ENCODE measurements at places on chromosomes 13 and 19.
A peak's percentile ranks its signal among the peaks of the same experiment; 100 is the strongest.

- no peak for DNase-seq
Observed at GRCh38 chr13:22227895-22228294, 557.0 kb downstream of the FGF9 start.

DNA sequence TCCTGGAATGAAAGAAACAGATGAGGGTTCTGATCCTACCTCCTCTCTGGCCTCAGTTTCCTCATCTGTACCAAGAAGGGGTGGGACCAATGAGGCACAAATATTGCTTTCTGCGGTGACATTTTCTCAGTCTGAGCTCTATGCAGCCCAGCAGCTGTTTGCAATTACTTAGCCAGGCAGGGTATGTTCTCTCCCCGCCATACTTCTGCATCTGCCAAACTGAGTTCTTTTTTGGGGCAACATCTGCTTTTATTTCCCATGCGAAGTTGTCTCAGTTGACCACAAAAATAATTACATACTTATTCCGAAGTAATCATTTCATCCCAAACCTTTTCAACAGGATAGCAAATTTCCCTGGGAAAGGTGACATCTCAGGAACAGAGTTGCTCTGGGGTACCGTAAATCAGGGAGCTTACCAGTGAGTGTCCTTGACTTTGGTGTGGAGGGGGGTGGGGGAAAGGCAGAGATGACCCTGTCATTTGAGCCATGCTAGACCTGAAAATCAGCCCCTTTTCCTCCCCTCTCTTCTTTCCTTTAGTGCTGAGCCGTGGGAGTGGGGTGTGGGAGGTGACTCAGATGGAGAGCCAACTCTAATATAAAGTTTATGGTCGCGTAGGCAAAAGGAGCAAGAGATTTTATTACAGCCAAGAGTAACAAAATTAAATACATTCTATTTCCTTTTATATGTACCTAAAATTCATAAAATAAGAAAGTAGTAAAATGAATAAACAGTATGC, 165.7 kb upstream of the KL start:
- peak; percentile 42 for DNase-seq

DNA sequence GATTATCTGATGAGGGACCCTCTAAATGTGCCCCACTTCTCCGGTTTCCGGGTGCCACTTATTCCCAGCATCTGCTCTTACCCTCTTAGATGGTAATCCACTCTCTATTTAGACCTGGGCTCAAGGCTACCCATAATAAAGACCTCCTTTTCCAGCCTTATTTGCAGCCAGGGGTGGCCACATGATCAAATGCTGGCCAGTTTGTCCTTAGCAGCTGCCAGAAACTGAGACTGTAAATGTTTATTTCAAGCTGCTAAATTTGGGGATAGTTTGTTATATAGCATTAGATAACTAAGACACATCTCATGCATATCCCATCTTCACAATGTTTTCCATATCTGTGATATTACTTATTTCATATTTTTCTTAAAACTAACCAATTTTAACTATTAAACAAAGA, 10.1 kb downstream of the THAP8 start:
- DNase-seq = no peak

- no peak for DNase-seq
Observed at GRCh38 chr19:34504273-34504808, 22.8 kb downstream of the WTIP start.

DNA sequence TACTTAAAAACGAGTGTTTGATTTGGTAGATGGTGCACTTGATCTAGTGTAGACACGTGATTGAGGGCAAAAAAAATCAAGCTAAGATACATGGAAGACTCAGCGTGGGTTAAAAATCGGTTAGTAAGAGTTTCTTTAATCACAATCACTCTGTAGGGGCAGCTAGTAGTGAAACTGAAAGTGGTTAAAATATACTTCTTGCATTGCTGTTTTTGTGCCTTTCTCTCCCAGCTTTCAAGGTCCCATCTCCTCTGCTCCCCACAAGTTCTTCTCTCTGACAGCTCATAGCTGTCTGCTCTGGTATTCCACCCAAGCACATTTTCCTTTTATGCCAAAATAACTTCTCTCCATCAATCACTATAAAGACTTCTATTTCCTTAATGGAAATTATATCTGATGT, 1089.7 kb downstream of the EFNB2 start:
- DNase-seq = no peak

GRCh38 chr19:33268162-33268991, 34.0 kb downstream of the CEBPA start:
- no peak for DNase-seq

GRCh38 chr13:108034909-108035410, 180.4 kb downstream of the LIG4 start:
- no peak for DNase-seq

- DNase-seq = no peak
Observed at GRCh38 chr13:48178126-48178525, 54.9 kb upstream of the ITM2B start.

DNA sequence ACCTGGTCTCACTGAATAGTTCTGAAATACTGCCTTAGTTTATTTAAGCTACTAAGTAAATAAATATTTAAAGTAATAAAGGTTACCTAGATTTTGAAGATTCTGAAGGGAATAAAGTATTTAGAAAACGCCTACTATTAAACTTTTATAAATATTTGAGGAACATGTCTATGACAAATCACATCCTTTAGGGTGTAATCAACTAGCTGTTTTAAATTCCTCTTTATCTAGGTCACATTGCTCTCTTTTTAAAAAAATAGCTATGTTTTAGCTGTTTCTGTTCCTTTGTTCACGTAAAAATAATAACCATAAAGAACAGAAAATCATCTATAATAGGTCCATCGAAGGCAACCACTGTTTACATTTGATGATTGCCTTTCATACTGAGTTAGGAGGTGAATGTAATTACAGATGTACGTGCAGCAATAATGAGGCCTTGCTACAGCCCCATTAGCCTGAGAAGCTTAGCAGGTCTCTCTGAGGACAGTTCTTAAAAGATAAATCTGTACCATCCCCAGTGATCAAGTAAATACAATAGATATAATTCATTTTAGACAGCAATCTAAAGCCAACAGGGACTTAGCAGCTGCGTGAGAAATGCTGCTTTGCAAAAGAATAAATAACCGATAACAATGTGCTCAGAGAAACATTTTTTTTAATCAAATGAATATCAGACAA, 449.5 kb downstream of the LIG4 start:
- DNase-seq = peak; percentile 58

DNA sequence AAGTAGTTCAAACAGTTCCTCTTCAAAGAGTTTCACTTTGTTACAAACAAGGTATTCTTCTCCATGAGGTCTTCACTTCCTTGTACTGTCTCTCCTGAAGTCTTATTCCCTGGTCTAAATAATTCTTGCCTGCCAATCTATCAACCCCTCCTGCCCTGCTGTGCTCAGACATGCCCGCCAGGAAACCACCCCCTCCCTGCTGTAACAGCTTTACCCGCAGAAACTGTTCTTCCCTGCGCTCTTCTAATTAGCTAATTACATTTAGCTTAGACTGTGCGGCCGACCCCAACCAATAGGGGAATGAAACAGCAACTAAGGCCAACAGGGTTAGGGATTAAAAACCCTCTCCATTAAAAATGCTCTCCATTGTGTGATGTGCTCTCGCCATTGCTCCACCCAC, 46.7 kb downstream of the ZNF846 start:
- peak; percentile 72 for DNase-seq

- DNase-seq = no peak
Observed at GRCh38 chr13:45930177-45930576, 78.6 kb upstream of the SIAH3 start.

GRCh38 chr13:107035778-107036177, 467.8 kb upstream of the ARGLU1 start:
- no peak for DNase-seq

DNA sequence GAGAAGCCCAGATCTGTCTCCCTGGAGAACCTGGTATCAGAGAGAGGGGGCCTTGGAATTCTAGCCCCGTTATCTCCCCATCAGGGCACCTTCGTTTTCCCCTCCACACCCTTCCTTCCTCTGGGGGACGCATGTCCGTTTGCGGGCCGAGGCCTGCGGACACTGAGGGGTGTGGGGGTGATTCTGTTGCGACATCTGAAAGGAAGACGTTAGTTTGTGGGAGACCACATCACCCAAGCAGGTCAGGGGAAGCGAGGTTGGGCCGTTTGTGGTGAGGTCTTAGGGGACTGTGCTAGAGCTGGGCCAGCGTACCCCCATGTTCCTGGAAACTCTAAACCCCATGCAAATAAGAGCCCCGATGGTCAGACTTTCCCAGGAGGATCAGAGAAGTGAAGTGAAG, 3.7 kb upstream of the HSH2D start:
- no peak for DNase-seq

GRCh38 chr19:24099829-24100228, 12.8 kb downstream of the ZNF254 start:
- no peak for DNase-seq

GRCh38 chr13:99150575-99151361, 49.9 kb upstream of the UBAC2 start:
- DNase-seq = peak; percentile 23

GRCh38 chr19:40278361-40279035, 6.6 kb downstream of the AKT2 start:
- no peak for DNase-seq

DNA sequence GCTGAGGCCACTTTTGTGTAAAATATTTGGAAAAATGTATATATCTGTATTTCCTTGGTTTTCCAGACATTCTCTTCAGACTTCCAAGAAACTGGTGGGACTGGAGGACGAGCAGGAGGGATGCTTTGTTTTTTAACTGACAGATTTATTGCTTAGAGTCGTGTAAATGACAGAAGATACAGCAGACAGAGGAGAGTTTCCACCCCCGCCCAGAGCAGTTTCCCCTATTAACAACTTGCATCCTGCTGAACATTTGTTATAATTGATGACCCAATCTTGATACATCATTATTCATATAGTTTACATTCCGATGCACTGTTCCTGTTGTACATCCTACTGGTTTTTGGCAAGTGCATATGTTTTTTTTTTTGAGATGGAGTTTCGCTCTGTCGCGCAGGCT, 7.1 kb upstream of the DOCK6 start:
- no peak for DNase-seq

DNA sequence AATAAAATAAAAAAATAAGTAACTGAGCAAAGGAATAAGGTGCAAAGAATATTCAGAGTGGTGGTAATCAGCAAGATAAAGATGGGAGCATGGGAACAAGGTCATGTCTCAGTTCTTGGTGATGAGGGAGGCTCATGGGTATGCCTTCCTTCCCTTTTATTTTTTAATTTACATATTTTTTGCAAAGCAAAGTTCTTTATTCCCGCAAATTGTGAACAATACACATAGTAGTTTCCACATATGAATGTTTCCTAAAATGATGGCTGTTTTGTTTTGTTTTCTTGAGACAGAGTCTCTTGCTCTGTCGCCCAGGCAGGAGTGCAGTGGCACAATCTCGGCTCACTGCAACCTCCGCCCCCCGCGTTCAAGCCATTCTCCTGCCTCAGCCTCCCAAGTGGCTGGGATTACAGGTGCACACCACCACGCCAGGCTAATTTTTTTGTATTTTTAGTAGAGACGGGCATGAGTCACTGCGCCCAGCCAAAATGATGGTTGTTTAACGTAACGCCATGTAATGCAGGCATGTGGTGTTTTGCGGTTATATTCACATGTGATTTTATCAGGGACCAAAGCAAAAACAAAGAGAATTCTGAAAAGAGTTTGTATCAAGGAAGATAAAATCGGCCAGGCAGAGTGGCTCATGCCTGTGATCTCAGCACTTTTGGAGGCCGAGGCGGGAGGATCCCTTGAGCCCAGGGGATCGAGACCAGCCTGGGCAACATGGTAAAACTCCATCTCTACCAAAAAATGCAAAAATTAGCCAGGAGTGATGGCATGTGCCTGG, 4.5 kb upstream of the ADGRE2 start:
- no peak for DNase-seq

- DNase-seq = no peak
Observed at GRCh38 chr19:52188822-52189734, 774 bp upstream of the PPP2R1A start.

- no peak for DNase-seq
Observed at GRCh38 chr19:29540114-29540513, 14.3 kb downstream of the VSTM2B start.

GRCh38 chr13:85099245-85099644, 700.0 kb downstream of the SLITRK6 start:
- no peak for DNase-seq

- no peak for DNase-seq
Observed at GRCh38 chr13:45918597-45918996, 67.0 kb upstream of the SIAH3 start.

DNA sequence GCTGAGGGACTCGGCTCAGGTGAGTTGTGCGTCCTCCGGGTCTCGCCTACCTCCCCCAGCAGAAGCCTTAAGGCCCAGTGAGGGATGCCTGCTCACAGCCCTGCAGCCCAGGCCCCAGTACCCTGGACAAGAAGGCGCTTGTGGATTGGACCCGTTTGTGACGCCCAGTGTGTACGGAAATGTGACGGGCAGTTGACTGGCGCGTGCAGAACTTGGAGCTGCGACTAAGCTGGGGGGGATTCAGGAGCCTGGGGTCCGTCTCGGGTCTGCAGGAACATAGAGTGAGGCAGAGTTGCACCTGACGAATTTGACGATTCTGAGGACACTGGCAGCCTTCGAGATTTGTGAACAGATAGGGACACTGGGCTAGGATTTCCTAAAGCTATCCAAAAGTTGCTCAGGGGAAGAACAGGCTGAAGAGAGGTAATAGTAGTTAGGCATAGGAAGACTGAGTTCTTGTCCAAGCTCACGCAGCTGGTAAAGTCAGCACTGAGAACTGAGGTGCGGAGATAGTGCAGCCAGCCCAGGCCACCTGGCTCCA, 519 bp downstream of the ZNF551 start:
- DNase-seq = no peak

DNA sequence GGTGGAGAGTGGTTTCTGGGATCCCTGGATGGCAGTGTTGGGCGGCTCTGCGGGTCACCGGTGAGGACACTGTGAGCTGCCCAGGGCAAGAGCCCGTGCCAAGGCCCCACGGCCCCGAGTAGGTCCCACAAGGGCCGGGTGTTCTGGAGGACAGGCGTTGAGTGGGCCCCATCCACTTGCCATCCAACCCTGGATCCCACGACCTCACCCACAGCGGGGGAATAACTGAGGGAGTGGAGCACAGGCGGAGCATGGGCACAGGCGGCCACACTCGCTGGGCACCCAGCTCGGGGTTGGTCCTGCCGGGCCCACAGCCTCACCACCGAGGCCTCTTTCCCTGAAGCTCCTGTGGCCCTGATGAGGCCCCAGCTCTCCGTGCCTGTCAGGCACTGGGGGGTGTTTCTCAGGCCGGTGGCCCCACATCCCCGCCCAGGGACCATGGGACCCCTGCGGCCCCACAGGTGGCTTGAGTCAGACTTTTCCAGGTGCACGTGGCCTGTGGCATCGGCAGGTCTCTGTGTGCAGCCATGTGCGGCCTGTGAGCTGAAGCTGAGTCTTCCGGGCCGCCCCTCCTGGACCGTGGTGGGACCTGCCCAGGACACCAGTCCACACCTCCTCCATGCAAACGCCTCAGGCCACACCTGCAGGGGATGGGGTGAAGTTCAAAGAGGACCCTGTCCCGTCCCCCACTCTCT, 16.6 kb downstream of the TMEM255B start:
- DNase-seq = no peak

Measured in eye (tissue), 1 donor.